Brain pericyte (primary cell): ENCODE measurements at places on chromosomes 1 and 21.

- DNase-seq, result no peak
Observed at GRCh38 chr1:155254228-155254713, 1.0 kb downstream of the ENTREP3 start.

DNA sequence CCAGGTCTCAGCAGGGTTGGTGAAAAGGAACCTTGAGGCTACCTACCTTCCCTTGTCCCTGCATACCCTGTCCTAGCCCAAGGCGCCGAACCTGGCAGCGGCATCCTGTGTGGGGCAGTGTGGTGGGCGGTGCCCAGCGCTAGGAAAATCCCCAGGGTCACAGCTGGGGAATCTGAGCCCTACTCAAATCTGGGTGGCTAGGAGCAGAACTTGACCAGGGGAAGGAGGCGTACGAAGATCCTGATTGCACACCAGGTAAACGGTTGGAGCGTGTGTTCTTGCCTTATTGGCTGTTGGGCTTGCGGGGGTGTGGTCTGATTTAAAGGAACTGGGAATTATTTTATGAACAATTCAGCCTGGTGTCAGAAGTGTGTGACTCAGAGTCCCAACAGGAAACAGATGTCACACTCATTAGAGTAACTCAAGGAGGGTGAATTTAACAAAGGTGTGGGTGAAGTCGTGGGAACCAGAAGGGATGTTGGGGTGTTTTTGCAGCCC lies 118.6 kb downstream of the LRIG2 start:
- no peak for DNase-seq

DNA sequence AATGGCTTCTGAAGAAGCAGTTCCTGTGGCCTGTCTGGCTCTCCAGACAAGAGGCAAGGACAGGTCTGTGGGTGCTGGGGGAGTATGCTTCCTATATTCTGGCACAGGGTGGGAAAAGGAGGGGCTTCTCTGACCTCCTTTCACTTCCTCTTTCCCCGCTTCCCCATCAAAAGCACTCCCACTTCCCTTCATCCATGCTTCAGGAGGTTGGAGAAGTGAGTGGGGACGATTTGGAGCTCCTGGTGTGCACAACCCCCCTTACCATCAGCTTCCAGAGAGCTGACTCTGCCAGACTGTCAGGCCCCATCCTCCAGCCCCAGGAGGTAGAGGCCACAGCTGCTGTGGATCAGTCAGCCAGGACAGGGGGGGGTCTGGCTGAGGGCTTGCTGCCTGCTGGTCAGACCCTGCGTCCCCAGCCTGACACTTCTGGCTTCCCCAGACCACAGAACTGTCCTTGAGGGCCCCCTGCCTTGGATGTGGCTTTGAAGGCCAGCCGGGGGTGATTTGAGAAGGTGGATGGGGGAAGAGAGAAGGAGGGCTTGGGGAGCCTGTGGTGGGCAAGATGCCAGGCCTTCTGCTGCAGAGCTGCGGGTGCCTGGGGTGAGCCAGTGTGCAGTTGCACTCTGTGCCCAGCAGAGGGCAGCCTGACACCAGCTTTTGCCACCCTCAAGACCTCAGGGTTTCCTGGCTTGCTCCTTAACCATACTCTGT lies 21.5 kb upstream of the TMEM222 start:
- DNase-seq, result peak; percentile 95

DNA sequence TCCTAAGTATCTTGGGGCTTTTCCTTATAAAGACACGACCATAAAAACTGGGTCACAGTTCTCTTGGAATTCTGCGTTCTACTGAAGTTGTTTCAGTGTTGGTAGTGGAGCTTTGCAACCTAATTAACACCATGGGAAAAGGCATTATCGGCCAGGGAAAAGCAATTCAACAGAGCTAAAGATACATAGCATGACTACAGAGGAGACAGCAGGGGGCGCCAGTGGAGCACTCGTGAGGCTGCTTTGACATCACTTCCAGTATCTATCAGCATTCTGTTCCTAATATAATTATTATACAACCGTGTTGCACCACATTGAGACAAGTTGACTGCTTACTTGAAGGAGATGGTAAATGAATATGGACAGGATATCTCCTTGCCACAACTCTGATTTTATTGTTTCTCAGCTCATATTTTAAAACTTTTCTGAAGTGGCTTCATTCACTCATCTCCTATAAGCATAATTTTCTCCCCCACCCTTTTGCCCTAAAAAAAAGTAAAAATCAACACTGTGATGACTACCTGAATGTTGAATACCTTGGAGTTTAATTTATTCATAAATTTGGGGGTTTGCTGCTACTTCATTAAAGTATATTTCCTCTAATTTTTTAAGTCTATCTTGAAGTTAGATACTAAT lies 39.4 kb downstream of the ZP4 start:
- no peak for DNase-seq

- no peak for DNase-seq
Observed at GRCh38 chr21:25640943-25641292, 1.9 kb downstream of the JAM2 start.

GRCh38 chr1:197920414-197921117 lies 3.4 kb downstream of the LHX9 start:
- DNase-seq, result no peak

DNA sequence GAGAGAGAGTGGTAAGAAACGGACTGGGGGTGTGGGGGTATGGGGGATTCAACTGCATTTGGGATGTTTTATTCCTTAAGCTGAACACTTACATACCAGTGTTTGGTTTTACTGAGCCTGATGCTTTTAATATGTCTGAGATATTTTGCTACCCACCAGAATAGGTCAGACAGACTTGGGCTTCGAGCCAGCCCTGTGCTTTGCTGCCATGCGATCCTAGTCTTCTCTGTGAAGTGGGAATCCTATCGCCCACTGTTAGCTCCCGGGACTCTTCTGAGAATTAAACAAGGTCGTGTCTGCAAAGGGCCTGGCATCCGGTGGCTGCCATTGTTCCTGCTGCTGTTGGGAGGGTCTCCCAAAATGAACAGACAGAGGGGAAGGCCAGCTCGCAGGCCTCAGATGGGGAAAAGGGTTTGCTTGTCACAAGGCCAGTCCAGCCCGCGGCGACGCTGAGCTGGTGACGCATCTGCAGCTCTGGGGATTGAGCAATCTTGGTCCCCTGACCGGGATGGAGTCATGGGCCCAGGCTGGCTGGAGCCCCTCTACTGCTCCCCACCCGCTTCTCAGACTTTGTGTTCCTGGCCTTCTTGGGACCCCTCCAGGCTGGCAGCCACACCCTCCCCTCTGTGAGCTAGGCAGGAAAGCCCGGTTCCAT lies 26.9 kb upstream of the ECE1 start:
- no peak for DNase-seq

- no peak for DNase-seq
Observed at GRCh38 chr1:42784547-42784945, 245 bp upstream of the TMEM269 start.

- no peak for DNase-seq
Observed at GRCh38 chr1:176795929-176796328, 333.0 kb downstream of the PAPPA2 start.

DNA sequence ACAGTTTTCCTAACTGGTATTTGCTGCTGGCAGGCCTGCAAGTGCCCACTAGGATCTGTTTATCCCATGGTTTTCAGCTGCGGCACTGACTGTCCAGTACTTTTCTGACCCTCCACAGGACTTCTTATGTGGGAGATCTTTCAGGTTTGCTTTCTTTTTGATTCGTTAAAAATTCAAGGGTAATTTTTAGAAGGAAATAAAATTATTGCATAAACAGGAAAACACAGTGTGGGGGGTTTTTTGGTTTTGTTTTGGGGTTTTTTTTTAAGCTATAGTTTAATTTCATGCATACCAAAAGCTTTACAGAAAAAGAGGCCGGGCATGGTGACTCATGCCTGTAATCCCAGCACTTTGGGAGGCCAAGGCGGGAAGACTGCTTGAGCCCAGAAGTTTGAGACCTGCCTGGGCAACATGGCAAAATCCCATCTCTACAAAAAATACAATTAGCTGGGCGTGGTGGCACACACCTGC lies 3.6 kb downstream of the NIBAN1 start:
- no peak for DNase-seq

GRCh38 chr1:3924825-3925220 lies 24.8 kb upstream of the C1orf174 start:
- no peak for DNase-seq

GRCh38 chr1:89356658-89357400 lies 7.0 kb upstream of the GBP6 start:
- no peak for DNase-seq

DNA sequence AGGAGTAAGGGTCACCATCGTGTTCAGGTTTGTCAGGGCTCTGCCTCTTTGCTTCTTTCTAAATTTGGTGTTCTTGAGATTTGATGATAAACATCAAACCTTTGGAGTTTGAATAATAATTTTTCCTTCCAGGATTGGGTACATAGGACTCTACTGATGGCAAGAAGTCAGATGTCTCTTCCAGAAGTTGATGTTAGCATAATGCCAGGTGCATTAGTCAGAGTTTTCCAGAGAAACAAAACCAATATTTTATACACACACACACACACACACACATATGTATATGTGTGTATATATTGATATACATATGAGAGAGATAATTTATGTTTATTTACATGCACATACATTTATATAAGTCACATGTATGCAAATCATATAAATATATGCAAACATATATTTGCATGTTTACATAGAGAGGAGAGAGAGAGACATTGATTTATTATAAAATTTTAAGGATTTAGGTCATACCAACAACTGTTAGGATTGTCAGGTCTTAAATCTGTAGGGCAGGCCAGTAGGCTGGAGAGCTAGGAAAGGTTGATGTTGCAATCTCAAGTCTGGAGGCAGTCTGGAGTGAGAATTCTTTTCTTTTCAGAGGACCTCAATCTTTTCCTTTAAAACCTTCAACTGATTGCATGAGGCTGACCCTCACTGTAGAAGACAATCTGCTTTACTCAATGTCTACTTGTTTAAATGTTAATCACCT lies 199.2 kb downstream of the HLX start:
- DNase-seq, result no peak

- no peak for DNase-seq
Observed at GRCh38 chr1:10939654-10940450, 72.6 kb upstream of the TARDBP start.

DNA sequence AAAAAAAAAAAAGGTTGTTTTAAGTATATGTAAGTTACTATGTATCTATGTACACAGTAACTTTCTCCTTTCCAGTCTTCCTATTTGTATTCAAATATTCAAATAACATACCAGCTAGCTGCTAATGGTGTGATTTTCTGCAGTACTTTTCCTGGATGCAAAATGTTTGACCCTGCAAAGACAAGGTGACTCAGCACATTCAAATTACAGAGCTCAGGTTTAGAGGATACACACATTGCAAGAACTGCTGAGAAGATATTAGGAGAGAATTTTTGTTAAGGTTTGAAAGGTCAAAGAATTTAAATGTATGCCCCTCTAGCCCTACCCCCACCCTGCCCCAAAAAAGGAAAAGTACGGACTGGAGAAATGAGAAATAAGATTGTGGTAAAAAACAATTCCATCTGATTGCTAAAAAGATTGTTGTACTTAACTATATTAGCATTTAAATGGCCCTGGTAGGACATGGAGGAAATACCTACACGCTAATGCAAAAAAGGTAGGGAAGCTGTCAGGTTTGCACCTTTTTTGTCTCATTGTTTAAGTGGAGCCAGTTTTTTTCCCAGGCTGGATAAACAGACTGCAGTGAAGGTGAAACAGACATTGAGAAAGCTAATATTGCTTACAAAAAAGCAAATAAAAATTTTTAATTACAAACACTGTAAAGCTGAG lies 45.6 kb downstream of the ZNF281 start:
- no peak for DNase-seq

DNA sequence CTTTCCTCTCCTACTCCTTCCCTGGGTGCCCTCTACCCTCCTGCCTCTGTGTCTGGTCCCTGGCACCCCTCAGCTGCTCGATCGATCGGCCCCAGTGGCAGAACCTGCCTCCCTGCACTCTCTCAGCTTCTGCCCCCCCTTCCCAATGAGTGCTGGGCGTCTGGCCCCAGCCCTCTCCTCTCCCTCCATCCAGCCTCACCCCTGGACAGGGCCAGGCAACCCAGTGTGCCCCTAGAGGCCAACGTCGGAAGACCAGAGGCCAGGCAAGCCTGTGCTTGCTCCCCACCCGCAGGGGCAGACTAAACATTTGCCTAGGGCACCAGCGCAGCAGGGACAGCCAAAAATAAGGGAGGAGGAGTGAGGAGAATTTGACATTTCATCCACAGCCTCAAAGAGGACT lies 43.5 kb downstream of the LGR6 start:
- no peak for DNase-seq

GRCh38 chr1:95953015-95953414 lies 719.0 kb downstream of the RWDD3 start:
- DNase-seq, result no peak

DNA sequence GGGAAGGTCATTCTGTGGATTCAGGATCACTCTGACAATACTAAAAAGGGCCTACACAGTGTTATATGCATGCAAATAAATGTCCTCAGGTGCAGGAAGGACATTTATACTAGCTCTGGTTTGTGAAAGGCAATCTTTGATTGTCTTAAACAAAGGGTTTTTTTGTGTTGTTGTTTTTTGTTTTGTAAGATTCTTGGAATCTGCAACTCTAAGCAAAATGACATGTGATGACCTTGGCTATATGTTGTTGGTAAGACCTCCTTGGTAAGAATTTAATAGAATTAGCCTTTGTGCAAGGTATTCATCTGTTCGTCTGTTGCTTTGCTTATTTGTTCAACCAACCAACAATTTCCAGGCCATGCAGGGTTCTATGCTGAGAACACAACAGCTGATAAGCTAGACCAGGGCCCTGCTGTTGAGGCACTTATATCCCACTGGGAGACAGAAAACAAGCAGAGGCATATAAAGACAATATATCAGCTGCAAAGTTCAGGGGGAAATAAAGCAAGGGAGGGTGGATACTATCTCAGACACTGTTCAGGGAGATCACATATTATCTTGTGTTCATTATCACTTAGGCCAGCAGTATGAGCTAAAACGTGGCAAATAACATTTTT lies 60.3 kb downstream of the FH start:
- DNase-seq, result no peak

- no peak for DNase-seq
Observed at GRCh38 chr21:39852021-39852721, 15.1 kb upstream of the PCP4 start.

DNA sequence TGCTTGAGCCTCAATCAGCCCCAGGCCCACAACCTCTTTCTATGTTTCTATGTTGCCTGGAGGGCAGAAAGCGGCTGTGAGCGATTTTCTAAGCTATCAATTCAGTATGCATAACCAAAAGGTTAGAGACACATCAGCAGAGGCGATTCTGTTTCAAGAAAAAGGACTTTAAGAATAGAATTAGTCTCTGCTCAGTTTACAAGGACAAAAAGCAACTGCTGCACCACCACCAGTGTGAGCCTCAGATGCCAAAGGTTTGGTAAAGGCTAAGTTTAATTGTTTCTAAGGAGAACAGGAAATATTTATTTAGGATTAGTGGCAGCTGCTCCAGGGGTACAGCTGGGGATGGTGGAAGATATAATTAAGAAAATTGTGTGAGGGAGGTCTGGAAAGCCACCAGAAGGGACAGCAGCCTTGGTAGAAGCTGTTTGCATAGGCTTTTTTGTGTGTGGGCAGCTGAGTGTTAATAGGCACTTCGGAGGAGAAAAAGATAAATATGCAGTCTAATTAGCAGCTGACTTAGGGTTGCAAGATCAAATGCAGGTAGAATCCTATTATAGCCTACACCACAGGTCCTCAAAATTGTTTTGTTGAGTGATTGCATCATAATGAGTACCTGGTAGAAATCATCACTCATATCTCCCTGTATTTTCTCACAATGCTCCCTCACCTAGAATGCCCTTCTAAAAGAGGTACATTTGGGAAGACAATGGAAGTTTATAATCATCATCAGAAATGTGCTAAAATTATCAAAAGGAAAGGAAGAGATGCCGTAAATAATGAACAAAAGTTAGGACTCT lies 35.8 kb downstream of the ZC3H11B start:
- no peak for DNase-seq
